Fibroblast of villous mesenchyme (primary cell): ENCODE measurements at places on chromosomes 5 and 9. TPM values are rescaled to one million over a fixed set of nuclear protein-coding genes. Genes with fewer than 3 reads are reported as not detected.

The SPAG8 gene
- 0.32 and 0.86 TPM in 2 replicates for total RNA-seq

The NR5A1 gene
- total RNA-seq, result not detected in 2 replicates

The PRSS3 gene
- total RNA-seq, result 3.9 and 12.9 TPM in 2 replicates

The ZDHHC21 gene
- total RNA-seq, result 9.3 and 17.3 TPM in 2 replicates

The SLC46A2 gene
- not detected in 2 replicates for total RNA-seq

DNA sequence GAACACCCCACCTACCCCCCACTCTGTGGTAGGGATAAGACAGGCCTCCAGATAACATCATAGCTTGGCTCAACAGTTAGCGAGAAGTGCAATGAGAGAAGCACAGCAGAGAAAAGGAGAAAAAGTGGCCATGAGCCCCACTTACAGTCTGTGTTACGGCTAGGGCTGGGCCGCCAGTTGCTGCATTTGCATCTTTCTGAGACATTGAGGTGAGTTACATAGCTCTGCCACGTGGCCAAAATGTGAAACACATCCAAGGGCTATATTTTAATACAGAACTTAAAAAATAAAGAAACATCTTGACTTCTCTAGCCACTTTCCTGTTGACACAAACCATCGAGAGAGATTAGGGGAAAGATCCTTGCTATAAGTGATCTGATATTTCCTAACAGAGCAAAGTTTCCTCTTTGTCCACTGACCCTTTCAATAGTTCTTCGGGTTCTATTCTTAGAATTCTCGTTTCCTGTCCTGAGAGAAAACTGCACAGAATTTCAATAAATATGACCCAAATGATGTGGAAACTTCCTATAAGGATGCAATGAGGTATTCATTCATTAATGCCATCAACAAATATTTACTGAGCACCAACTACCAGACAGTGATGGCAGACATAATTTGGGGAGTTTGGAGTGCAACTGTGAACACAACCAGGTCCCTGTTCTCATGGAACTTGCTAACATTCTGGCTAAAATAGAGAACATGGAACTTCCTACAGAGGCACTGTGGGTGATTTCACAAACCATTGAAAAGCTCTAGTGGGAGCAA is 3.2 kb upstream of the TLE4 start:
- no peak for DNase-seq

DNA sequence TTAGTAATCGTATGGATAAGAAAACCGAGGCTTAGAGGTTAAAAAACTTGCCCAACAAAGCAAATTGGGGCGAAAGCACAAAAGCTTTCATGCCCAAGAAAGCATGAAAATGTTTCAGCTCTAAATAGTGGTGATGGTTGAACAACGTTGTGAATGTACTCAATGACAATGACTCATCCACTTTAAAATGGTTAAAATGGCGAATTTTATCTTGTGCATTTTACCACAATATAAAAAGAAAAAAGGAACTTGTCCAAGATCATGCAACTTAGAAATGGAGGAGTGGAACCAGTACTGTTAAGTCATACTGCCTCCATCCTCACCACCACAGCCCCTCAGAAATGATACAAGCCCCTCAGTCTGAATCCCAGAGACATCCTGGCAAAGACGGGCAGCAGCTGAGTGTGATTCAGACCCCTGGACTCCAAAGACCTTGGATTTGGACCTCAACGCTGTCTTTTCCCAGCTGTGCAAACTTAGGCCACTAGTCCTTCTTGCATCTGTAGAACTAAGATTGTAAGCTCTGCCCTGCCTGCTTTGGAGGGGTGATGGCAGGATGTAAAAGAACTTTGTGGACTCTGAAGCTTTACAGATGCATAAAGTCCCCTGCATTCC is 158.4 kb downstream of the GABBR2 start:
- DNase-seq, result no peak

DNA sequence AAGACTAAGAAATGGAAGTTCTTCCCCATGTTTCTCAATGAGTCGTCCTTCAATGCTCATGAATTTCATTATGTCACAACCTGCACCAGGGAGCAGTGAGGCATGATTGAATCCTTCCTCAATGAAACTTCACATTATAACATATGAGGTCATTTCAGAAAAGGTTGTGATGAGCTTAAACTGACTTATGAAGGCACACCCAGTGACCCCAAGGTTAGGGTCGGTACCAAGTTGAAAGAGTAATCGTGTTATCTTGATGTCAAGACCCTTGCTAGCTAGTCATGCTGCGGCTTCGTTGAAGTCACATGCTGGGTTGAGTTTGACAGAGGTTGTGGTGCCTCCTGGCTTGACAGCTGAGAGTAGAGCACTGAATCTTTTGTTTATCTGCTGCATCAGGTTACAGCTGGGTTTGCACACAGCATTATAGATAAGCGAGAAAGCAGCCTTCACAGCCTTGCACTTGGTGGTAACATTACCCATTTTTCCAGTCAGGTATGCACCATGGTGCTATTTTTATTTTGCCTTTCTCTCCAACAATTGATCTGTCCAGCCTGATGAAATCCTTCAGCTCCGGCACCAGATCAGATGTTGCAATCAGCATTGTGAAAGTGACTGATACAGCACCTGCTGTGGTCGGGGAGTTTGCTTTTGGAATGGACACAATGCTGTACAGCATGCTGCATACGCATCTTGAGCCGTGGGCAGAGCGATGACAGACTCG is 133.2 kb downstream of the ERCC6L2 start:
- DNase-seq, result peak; percentile 22

GRCh38 chr9:131752231-131752884 is 12.5 kb upstream of the RAPGEF1 start:
- DNase-seq, result no peak

DNA sequence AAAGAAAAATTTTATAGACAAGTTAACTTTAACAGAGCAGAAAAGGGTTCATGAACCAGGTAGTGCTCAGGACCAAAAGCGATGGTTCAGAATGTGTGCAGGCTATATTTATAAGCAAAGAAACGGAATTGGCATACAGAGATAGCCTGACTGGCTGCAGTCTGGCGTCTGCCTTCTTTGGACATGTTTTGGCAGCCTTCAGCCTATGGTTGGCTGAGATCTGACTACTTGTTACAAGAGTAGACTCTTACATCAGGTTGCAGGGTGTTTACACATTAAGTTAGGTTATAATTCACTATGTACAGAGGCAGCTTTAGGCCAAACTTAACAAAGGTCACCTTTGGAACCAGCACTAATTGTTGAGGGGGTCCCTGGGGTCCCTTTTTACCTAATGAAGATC is 7.0 kb downstream of the NOP16 start:
- no peak for DNase-seq

GRCh38 chr9:68834931-68835520 is 130.0 kb downstream of the PIP5K1B start:
- DNase-seq, result no peak

DNA sequence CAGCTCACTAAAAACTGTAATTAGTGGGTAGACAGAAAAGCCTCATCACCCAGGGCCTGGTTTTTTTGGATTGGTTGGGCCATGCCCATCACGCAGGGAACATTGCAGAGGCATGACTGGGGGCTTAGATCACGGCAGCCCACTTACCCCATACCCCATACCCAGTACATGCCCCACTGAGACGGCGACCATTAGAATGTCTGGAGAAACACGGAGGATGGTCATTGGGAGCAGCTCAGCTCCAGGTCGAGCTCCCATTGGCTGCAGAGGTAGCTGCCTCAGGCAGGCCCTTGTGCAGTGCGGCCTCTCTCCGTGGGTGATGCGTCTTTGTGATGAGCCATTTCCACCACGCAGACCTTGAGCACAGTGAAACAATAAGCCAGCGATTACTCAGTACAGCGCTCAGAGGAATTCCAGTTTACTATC is 204.0 kb downstream of the GADD45G start:
- no peak for DNase-seq

DNA sequence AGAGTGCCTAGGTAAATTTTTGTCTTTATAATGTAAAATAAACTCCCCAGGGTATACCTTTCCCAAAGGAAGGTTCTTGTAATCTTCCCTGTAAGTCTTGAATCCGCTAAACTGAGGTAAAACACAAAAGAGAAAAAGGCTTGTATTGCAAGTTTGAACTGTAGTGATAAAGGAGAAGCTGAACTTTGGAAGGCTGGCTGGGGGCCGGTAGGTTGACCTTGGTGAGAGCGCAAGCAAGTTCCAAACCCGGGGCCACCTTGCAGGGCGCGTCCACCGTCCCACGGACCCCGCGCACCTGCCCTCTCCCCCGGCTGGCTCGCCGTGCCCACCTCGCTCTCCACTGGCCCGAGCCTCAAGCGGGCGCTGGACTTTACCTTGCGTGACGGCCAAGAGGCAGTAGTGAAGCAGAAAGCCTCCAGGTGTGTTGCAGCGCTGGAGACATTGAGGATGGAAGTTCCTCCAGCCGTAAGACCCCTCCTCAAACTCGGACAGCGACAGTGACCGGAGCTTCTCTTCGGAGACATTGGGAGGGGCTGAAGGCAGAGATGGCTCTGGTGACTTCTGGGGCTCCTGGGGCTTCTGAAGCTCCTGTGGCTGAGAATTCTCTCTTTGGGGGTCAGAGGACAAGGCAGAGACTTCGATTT is 428 bp downstream of the SLCO4C1 start:
- no peak for DNase-seq

DNA sequence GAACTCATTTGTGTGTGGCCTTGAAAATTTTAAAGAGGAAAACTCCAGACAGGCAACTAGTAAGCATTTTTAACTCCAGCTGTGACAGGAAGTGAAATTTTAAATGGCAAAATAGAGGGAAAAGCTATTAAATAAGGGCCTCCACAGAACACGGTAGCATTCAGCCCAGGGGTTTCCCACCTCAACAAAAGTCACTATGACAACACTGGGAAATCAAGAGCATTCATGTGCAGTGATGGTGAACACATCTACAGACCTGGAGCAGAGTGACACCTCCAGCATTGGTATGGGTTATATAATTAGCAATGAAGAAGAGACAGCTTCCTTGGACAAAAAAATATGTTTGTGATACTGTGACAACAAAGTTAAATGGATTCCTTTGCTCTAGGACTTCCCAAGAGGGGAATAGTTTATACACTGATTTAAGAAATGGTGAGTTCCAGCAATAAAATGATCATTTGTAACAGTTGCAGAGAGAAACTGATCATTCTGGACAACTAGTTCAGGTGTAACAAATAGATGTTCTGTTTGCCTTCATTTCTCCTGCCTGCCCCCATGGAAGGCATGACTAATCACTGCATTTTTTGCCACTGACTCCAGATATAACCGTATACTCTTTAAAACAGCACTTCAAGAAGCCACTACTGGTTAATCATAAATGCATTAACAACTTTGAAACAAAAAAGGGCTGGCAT is 93.3 kb upstream of the SLC44A1 start:
- DNase-seq, result peak; percentile 24

- no peak for DNase-seq
These were observed 355.8 kb upstream of the SMARCA2 start for GRCh38 chr9:1659363-1659690.

DNA sequence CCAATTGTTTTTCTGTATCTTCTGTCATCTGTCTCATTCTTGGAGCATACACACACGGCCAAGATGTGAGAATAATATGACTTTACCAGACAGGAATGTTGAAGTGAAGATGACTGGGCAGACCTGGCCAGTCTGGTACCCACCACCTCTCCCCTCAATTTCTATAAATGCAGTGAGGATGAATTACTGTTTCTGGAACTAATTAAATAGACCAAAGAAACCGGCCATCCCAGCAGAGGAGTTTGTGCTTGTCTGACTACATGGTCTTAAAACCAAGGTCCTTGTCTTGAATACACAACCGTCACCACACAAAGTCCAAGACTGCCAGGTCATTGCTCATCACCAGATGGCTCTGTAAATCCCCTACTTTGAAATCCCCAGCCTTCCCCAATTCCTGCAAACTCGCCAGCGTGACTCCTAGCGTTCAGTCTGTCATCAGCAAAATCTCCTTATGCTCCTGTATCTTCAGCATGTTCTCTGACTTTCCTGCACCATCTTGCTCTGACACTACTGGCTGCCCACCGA is 147.2 kb downstream of the PDE4D start:
- DNase-seq, result peak; percentile 75

GRCh38 chr9:84875193-84875592 is 205.7 kb downstream of the NTRK2 start:
- no peak for DNase-seq

DNA sequence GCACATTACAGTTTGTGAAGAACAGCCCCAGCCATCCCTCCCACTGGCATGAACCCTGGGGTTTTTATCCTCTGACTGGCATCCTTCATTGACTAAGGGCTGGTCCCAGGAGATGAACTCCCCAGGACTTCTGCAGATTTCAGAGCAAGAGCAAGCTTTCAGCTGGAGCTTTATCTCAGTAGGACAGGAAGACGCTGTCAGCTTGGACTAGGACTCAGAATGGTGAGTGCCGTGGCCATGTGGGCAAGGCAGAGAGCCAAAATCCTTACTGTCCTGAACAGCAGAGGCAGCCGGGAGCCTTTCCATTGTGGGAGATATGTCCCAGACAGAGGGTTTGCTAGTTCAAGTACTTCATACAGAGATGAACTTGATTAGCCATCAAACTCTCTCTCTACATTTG is 3.2 kb upstream of the ACOT12 start:
- DNase-seq, result no peak

- DNase-seq, result peak; percentile 17
These were observed 21.7 kb downstream of the SLC6A18 start for GRCh38 chr5:1246711-1247431.

GRCh38 chr9:81598811-81599210 is 90.5 kb downstream of the TLE1 start:
- no peak for DNase-seq

DNA sequence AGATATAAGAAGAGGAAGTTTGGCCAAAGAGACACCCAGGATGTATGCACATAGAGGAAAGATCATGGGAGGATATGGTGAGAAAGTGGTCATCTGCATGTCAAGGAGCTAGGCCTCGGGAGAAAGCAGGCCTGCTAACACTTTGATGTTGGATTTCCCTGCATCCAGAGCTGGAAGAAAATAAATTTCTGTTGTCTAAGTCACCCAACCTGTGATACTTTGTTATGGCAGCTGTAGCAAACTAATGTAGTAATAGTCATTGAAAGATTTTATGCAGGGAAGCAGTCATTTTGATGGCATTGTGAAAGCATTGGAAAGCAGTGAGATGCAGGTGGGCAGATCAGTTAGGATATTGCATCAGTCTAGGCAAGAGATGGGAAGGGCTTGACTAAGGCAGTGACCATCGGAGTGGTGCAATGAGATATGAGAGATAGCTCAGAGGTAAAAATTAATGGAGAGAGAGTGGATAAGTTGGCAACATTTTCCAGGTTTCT is 24.5 kb upstream of the FOCAD start:
- DNase-seq, result no peak

GRCh38 chr9:89874351-89875321 is 269.8 kb downstream of the GADD45G start:
- peak; percentile 10 for DNase-seq

DNA sequence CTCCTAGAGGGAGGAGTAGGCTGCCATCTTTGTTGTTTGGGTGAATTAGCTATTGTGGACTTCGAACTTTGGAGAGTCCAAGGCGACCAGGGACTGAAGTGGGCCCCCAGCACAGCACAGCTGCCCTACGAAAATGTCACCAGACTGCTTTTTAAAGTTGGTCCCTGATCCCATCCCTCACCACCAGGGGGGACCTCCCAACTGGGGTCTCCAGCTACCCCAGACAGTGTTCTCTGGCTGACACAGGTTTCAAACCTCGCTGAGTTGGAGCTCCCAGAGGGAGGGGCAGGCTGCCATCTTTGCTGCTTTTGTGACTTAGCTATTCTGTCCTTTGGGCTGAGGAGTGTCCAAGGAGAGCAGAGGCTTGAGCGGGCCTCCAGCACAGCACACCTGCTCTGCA is 45.7 kb upstream of the ADRB2 start:
- no peak for DNase-seq

- DNase-seq, result peak; percentile 27
These were observed 7.2 kb downstream of the PLK2 start for GRCh38 chr5:58452566-58453258.
